Cardiac fibroblast (primary cell): ENCODE measurements at places on chromosomes 12 and 14.

DNA sequence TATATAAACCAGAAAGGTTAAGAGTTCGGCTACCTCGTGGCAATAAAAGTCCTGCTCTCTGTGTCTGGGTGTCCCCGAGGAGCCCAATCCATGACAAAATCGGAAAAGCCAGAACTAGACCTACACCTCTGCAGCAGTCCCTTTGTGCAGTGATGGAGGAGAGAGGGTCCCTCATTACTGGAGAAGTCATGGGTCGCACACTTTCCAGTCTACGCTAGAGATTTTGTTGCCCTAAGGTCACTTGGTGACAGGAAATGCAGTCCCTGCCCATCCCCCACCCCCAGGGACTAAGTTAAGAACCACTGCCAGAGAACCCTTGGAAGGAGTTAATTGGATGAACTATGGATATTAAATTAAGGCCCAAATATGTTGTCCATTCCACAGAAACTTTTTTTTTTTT lies 104.4 kb upstream of the ATF7IP start:
- DNase-seq: no peak

DNA sequence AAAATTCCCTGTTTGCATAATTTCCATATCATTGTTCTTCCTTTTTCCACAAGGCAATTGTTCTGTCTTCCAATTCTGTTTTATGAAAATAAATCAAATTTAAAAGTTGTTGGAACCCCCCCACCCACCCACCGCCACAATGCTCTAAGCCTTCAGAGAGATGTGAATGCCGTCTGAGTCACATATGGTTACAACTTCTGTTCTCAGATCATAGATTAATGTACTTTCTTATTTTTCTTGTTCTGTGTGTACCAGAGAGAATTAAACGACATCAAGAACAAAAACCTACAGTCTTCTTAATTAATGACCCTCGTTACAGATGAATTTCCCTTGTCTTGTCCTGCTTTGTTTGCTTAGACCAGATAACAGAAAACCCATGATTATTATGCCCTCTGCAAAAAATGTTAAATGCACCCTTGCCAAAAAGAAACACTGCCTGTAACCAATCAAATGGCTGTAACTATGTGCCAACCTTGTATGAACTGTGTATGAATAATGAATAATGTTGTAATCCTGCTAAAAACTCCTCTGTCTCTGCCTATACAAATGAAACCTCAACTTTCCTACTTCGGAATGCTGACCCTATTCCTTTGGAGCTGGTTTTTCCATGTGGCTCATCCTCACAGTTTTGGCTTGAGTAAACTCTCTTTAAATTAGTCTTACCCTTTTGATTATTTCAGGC lies 14.0 kb downstream of the OR6S1 start:
- peak; percentile 30 for DNase-seq

DNA sequence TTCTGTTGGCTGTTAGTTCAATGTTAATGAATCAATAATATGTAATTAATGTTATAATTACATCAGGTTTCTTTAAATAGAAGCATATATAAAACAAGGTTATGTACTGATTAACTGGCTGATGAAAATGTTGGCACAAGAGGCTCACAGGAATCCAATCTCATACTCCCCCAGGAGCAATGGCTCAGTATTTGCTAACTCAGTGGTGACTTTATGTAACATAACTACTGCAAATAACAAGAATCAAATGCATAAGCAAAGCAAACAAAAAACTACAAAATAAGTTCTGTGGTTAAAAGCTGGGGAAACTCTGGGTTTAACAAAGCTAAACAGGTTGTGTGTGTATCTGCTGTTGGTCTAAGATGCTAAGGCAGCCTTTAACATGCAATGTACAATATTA lies 27.7 kb upstream of the BBS10 start:
- DNase-seq: peak; percentile 37

DNA sequence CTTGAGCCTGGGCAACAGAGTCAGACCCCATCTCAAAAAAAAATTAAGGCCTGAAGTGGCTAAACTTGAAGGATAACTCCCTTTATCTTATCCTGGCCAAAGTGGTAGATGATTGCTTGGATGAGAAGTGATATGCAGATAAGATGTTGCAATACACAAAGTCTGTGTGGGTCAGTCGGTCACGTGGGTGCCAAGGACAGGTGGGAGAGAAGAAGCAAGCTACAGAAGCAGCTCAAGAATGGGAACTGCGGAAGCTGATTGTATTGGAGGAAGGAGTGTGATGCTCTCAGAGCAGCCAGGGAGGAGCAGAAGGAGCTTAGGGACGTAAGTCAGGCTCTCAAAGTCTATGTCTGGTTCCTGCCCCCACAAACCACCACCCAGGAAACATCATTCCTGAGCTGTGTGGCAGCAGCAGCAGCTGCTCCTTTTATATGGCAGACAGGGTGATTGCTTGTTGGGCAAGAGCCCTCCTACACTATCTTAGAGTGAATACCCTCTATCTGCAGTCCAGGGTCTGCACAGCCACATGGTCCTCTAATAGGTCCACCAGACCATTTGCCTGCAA lies 54.5 kb downstream of the ATP2A2 start:
- DNase-seq: no peak

DNA sequence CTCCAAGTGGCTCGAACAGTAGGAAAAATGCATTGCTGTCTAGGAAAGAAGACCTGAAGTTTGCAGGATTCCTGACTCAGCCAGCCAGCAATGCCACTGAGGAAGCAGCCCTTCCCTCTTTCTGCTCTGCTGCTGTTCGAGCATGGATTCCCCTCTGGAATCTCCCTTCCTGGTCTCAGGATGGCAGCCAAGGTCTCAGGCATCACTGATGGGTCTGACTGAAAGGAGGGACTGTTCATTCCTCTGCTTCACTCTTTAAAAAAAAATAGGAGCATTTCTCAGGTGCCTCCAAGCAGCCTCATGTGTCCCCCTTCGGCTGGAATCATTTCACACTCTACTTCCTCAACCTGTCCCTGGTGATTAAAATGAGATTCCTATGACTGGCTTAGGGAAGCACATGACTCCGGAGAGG lies 62.4 kb downstream of the SLC15A4 start:
- no peak for DNase-seq

GRCh38 chr12:75848431-75848925 lies 183.1 kb downstream of the PHLDA1 start:
- DNase-seq: peak; percentile 49

DNA sequence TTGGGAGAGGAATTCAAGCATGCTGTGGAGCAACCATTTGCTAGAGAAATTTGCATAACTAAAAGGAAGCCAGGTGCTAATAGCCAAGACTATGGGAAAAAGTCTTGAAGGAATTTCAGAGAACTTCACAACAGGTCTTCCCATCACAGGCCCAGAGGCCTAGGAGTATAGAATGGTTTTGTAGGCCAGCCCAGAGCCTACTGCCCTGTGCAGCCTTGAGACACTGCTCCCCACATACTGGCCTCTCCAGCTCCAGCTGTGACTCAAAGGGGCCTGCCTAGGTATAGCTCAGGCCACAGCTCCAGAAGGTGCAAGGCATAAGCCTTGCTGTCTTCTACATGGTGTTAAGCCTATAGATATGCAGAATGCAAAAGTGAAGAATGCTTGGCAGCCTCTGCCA lies 227.1 kb downstream of the SLC2A13 start:
- no peak for DNase-seq
